ENCODE measurements at places on chromosomes 11 and 22.
A peak's percentile ranks its signal among the peaks of the same experiment; 100 is the strongest.

DNA sequence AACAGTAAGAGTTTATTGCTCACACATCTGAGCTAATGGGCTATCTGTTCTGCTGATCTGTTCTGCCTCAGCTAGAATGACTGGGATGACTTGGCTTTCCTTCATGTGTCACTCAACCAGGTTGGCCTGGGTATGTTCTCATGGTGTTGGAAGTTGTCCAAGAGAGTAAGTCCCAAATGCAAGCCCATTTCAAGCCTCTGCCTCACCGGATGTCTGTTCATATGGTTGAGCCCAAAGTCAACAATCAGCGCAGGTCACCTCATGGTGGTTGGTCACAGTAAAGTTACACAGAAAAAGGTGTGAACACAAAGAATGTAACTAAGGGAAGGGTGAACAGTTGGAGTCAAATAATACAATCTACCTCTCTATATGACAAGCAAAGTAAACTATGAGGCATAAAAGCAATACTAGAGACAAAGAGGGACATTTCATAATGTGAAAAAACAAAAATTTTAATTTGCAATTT lies 1.9 kb downstream of the GDPD4 start:
- DNase-seq = no peak

GRCh38 chr11:61635304-61635703 lies 44.9 kb upstream of the DAGLA start:
- no peak for DNase-seq

DNA sequence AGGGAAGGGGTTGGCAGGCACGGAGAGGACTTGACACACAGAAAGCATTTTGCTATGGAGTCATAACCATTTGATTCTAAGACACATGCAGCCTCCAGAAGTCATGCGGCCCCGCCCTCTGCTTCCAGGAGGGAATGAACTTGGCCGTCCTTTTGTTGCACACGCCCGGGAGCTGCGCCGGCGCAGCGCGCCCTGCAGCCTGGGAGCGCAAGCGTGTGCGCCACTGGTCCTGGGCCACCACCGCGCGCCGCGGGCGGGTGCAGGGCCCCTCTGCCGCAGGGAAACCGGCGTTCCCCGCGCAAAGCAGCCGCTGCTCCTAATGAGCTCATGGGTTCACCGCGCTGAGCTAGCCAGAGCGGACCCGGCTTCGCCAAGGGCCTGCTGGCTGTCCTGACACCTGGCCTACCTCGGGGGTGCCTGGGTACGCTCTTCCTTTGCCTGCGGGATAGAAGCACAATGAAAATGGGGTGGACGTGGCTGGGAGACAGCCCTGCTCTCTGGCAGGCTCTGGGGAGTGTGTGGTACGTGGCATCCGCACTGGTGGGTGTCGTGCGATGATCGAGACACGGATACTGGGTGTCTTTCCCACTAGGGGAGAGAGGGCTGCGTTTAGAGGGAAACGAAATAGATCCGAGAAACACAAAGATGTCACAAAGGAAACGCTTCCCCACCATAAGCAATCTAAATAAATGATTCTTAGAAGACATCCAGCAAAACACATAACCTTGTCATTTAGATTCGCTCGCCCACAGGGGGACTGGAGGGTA lies 669 bp downstream of the MICAL3 start:
- DNase-seq = peak; percentile 29

GRCh38 chr11:45580399-45580798 lies 85.0 kb downstream of the CHST1 start:
- DNase-seq = no peak

DNA sequence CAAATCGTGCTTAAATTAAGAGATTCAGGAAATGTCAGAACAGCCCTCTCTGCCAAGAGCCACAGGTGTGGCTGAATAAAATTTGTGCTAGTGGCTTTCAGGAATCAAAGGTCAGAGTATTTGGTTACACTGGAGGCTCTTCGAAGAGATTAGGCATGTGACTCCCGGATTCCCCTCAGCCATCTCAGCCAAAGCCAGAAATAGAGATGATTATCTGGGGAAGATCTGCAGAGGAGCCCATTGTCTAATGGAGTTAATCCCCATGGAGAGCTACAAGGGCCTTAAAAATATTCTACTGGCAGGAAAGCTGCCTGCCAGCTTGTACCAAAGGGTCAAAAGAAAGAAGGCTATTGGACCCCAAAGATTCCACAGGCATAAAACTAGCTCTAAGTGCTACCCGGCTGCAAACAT lies 1259.5 kb downstream of the TBC1D22A start:
- no peak for DNase-seq

DNA sequence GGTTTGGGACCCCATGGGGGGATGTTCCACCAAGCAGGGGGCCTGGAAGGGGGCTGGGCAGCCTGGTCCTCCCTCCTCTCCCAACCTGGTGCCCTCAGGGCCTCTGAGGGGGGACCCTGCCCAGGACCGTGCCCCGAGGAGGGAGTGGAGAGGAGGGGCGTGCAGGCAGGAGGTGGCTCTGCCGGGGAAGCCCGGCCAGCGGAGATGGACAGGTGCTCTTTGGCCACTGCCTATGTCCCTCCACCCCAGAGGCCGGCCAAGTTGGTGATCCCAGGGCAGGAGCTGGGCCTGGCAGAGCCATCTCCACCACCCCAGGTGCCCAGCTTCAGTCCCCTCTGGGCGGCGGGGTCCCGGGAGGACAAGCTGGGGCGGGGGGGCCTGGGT lies 2.4 kb downstream of the MUC2 start:
- DNase-seq = no peak

- no peak for DNase-seq
Observed at GRCh38 chr22:38244106-38244505, 28.7 kb downstream of the TMEM184B start.

DNA sequence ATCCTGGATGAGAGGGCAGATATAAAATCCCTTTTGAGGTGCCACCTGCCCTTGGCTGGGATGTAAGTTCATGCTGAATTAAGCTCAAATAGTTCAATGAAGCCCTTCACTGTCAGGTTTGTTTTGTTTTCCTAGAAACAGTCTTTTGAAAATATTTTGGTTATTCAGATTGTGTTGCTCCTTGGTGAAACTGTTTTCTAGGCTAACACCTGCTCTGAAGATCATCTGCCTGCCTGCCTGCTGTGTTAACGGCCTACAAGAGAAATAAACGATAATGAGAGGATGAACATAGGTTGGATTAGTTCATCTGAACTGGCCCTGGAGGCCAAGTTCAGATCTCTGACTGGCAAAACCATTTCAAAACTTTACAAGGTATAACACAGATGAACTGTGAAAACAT lies 67.4 kb downstream of the ZBTB44 start:
- no peak for DNase-seq

DNA sequence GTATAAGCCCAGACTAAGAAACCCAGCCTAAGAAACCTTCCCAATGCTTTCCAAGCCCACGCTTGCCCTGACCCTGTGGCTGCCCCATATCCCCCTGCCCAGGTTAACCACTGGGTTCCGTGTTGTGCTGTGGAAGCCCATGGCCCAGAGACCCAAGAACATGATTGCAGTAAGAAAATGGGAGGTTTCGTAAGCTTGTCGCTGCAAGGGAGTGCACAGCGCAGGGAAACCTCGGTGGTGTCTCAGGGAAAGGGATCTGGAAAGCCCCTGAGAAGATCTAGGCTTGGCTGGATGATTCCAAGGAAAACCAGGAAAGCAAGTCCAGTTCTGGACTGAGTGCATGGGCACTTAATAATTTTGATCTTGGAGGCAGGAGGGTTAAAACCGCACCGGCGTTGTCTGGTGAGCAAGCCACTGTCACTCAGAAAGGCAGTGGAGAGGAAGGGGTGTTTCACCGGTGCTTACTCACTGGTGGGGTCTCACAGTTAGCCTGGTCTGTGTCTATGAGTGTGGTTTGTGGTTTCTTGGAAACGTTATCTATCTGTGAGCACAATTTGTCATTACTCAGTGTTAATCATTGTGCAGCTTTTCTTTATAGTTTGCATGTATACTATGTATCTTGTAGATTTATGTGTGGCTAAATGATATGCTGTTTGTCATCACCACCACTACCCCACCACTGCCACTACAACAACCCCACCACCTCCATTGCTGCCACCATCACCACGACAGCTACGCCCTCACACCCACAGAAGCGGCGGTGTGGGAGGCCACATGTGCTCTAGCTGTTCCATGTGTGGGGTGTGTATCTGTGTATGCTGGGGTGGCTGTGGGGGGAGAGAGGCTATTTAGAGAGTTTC lies 53.3 kb upstream of the PRDM11 start:
- DNase-seq = peak; percentile 32

- no peak for DNase-seq
Observed at GRCh38 chr11:12777208-12777874, 103.1 kb downstream of the TEAD1 start.

- DNase-seq = no peak
Observed at GRCh38 chr11:15483205-15483604, 368.5 kb downstream of the INSC start.

- no peak for DNase-seq
Observed at GRCh38 chr22:38727123-38727522, 21.4 kb downstream of the GTPBP1 start.

- no peak for DNase-seq
Observed at GRCh38 chr11:64314146-64314804, 3.1 kb downstream of the TRMT112 start.

DNA sequence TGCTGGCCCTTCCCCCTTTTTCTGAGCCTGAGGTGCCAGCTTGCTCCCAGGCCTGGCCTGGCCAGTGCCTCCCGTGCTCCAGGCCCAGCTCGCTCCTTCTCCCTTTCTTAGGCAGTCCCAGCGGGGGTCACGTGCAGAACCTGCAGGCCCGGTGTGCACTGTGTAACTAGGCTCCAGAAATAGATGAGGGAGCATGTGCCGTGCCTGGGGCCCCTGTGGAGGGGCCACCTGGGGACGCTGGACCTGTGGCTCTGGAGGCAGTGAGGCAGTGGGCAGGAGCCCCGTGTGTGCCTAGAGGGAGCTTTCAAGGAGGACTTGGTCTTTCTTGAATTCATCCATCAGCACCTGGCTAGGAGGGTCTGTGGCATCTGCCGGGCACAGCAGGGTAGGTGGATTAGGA lies 11.5 kb downstream of the PTDSS2 start:
- no peak for DNase-seq

DNA sequence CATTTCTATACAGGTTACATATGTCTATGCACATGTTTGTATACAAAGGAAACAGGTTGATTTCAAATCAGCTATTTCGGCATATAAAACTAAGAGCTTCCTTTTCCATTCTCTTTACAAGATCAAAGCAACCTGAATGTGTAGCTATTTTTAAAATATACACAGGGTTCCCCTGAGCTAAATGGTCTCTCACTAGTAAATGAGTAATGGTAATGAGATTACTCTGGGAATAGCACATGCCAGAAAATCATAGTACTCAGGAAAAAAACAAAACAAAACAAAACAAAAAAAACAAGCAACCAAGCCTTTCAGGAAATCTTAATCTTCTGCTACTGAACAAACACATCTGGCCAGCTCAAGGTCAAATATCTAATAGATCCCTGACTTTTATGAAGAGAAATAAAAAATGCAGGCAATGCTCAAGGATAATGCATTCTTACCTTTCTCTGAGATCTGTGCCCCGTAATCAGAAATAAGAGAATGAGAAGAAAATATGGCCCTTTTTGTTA lies 156.6 kb upstream of the POU2AF2 start:
- no peak for DNase-seq

- DNase-seq = no peak
Observed at GRCh38 chr11:15468466-15468865, 353.7 kb downstream of the INSC start.

DNA sequence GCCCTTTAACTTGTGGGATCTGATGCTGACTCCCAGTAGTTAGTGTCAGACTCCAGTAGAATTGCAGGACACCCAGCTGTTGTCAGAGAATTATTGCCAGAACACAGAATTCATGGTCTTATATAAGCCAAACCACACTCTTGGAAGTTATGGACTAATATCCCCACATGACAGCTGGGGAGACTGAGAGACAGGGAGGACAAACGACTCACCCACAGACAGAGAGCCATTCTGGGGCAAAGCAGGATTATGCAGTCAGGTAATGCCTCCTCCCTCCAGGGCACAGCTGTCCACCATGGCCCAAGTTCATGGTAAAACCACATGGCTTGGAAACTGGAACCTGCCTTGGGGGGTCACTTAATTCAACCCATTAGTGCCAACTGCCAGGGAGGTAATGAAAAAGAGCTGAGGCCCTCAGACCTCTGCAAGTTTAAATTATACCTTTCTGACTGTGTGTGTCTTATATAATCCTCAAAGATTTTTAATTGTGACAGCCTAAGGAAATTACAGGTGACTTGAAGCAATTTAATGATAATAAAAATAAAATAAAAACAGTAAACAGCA lies 299.5 kb downstream of the BUD13 start:
- no peak for DNase-seq

GRCh38 chr11:107716884-107717532 lies 5.2 kb upstream of the SLN start:
- DNase-seq = no peak

GRCh38 chr11:35145271-35145670 lies 6.3 kb downstream of the CD44 start:
- DNase-seq = peak; percentile 51

DNA sequence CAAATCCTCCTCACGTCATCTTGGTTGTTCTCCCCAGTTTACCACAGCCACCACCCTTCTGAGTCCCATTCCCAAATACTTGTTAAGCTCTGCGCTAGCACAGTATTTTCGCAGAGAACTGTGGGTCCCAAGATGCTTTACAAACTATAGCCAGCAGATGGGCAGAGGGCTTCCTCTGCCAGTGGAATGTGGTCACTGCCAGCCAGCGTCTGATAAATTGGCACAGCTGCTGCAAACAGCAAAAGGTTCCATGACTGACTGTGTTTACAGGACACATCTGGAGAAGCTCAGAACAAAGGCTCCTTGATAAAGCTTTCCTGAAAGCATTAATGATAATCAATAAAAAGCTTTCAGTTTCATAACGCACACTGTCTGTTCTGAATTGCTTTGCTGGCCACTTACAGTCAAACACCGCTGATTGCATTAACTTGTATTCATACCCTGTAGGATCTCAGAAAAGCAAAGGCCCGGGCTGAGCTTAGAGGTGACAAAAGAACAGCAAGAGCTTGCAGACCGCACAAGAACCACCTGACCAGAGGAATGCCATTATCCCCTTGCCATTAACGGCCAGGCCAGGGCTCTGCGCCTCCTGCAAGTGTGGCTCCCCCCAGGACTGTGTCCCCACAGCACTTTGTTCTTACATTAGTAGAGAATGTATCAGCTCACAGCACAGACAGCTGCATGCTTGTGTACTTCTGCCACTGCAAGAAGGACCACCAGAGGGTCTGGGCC lies 120.6 kb downstream of the MICAL3 start:
- no peak for DNase-seq

GRCh38 chr11:2991452-2992233 lies 486 bp downstream of the NAP1L4 start:
- no peak for DNase-seq

GRCh38 chr11:69931060-69931910 lies 112.1 kb upstream of the FGF3 start:
- DNase-seq = no peak

- DNase-seq = peak; percentile 29
Observed at GRCh38 chr11:77411137-77411707, 62.7 kb downstream of the PAK1 start.

- no peak for DNase-seq
Observed at GRCh38 chr11:16933756-16934603, 80.2 kb downstream of the PLEKHA7 start.

DNA sequence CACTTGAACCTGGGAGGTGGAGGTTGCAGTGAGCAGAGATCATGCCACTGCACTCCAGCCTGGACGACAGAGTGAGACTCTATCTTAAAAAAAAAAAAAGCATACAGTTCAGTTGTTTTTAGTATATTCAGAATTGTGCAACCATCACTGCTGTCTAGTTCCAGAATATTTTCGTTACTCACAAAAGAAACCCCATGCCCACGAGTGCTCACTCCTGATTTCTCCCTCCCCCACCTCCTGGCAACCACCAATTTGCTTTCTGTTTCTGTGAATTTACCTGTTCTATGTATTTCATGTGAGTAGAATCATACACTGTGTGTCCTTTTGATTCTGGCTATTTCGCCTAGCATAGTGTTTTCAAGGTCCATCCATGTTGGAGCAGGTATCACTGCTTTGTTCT lies 24.8 kb downstream of the PTPRJ start:
- DNase-seq = peak; percentile 51

All from stimulated activated CD4-positive, alpha-beta T cell treated with anti-CD3 and anti-CD28 coated beads, Interleukin-2, amount 100 ng/mL, for 24 hours (primary cell).